ENCODE measurements at places on chromosomes 7 and 10.

- peak; percentile 52 for DNase-seq
These were observed 67.4 kb downstream of the ZNF92 start for GRCh38 chr7:65441010-65441409.

- no peak for DNase-seq
These were observed 41.1 kb downstream of the INSIG1 start for GRCh38 chr7:155338632-155339320.

DNA sequence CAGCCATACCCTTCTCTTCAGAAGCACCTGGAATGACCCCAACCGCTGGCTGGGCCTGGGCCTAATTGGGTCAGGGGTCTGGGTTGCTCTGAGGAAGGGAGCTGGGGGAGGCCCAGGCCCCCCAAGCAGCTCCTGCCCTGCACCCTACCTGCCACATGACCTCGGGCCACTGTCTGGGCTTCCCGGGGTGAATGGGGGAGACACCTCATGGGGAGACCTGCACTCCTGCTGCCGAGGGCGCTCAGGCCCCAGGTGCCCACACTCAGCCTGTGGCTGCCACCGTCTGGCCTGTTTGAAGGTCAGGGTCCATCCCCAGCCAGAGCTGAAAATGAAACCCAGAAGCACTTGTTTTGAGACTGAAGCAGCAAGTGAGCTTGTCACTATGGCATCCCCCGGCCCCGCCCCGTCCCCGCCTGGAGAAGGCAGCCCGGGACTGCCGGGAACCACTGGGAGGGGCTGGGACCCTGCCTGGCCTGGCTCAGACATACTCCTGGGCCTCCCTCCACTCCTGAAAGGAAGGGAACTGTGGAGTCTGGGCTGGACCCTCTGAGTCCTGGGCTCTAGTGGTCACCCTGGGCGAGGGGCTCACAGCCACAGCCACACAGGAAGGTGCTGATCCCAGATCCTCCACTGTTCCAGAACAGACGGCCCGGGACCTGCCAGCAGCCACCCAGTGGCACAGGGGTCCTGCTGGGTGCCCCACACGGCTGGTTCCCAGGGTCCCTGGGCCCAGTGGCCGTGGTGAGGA is 7.4 kb upstream of the MICALL2 start:
- peak; percentile 80 for DNase-seq

GRCh38 chr7:121561717-121562116 is 165.6 kb upstream of the FAM3C start:
- no peak for DNase-seq

DNA sequence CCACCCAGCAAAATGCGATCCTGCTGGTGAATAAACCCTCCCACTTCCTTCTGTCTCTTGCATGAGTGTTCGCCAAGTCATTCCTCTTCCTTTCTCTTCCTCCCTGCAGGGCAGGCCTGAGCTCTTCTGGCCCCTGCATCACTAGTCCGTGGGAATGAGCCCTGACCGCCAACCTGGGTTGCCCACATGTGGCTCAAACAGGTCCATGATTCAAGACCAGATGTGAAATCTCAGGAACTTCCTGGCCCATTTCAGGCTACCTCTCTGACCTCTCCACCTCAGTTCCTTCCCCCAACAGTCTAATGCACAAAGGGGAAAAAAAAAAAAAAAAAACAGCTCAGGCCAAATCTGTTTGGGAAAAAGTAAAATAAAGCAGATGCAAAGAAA is 5.4 kb upstream of the YWHAG start:
- DNase-seq = peak; percentile 60

Data from GM03348 (cell line).